ENCODE measurements at places on chromosomes 3 and 15.

DNA sequence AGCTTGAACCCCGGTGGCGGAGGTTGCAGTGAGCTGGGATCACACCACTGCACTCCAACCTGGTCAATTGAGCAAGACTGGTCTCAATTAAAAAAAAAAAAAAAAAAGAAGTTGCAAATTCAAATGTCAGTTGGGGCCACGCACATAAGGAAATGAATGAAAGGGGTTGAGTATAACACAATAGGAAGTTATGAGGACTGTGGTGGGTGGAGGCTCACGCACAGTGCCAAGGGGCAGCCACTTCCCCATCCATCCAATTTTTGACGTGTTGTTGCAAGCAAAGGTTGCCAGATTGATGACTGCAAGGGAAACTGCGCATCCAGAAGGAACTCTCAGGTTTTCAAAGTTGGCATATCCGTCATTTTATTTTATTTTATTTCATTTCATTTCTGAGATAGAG is 532.2 kb downstream of the NTRK3 start:
- no peak for DNase-seq

DNA sequence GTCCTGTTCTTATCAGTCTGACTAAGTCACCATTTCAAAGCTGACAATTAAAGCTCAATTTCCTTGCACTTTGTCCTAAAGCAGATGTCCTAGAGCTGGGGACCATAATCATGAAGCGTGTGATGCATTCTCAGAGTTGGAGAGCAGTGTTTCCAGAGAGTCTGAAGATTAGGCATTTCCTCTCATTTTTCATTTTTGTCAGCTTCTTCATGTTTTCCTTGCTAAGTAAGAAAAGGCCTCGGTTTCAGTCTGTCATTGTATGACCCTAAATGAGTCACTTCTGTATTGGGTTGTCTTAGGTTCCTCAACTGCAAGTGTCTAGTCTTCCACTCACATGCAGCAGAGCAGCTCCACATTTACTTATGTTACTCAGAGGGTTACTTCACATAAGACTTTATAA is 257.2 kb upstream of the TPRG1 start:
- no peak for DNase-seq

DNA sequence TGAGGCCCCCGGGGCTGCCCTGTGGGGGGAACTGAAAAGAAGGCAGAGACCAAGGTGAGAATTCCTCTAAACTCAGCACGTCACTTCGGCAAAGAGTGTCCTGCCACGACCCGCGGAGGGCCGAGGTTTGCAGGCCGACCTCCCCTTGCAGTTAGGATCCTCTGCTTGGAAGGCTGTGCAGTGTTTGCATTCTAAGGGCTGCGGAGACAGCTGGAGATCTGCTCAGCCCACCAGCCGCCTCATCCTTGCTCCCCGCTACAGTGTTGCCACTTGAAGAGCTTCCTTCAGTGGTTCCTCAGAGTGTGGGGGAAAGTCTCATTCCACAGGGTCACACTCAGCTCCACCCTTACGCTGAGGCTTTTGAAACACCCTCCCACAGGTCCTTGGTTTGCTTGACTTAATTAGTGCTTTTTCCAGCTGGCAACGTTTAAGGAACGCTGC is 10.8 kb downstream of the SLC51A start:
- DNase-seq = no peak

GRCh38 chr3:166560253-166560652 is 723.0 kb upstream of the BCHE start:
- DNase-seq = no peak

- no peak for DNase-seq
Measured at GRCh38 chr15:39487458-39487735, 93.5 kb upstream of the THBS1 start.

GRCh38 chr3:126316031-126316461 is 41.2 kb downstream of the KLF15 start:
- no peak for DNase-seq

GRCh38 chr15:86876387-86876944 is 796.8 kb downstream of the AGBL1 start:
- no peak for DNase-seq

- no peak for DNase-seq
Measured at GRCh38 chr3:115204475-115204874, 57.4 kb upstream of the ZBTB20 start.

DNA sequence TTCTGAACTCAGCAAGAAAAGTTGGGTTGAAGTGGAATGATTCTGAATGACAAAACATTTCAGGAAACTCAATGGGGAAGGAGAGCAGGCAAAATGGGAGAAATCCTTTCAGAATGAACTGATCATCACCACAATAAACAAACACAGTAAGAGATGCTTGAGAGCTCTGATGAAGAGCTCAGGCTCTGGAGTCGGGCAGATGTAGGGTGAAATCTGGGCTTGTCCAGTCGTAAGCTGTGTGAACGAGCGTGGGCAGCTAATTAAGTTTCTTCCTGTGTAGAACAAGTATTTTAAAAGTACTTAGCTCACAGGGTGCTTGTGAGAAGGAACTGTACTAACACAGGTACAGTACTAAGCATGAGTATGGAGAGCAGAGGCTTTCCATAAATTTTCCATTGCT is 406.2 kb downstream of the FOXP1 start:
- no peak for DNase-seq

DNA sequence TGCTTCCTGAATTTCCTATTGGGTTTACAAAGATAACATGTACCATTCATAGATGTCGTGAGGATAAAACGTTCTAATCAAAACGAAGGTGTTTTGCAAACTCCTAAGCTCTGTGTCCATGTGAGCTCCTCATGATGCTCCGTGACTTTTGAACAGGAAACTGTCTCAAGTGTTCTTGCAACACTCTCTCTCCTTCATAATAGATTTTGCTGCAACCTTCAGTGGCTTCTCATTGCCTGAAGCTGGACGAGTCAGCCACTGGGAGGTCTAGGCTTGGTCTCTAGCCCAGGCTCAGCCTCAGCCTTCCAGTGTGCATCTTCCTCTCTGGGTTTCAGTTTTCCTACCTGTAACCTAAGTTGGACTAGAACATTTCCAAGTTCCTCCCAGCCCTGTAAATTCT is 18.7 kb upstream of the BCL2A1 start:
- no peak for DNase-seq

DNA sequence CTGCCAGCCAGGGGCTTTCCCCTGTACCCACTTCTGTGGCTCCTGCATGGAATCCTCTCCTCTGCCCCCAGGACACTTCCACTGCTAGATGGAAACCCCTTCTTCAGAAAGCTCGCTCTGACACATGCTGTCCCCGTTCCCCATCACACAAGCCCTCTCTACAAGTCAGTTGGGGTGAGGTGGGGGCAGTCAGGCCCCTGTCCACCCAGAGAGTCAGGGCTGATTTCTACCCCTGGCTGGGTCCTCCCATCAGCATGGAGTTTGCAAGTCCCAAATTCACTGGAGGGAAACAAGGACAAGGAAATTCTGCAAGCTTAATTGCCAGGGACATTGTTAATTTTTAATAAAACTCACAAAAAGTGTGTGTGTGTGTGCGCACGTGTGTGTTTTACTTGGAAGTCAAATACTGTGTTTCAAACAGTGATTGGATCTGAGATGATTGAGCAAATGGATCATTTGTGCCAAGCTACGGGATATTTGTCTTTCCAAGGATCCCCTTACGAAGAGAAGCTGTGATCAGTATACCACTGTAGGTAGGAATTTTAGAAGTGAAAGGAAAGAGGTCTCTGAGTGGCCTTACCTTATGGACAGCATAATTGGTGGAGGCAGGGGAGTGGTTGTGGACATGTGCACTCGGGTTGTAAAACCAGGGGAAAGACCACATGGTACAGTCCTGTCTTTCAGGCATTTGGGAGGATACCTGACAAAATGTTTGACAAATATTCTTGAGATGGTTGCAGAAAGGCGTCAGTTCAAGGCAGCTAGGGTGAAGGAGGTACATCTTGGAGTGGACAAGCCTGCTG is 1.5 kb upstream of the AMOTL2 start:
- no peak for DNase-seq

DNA sequence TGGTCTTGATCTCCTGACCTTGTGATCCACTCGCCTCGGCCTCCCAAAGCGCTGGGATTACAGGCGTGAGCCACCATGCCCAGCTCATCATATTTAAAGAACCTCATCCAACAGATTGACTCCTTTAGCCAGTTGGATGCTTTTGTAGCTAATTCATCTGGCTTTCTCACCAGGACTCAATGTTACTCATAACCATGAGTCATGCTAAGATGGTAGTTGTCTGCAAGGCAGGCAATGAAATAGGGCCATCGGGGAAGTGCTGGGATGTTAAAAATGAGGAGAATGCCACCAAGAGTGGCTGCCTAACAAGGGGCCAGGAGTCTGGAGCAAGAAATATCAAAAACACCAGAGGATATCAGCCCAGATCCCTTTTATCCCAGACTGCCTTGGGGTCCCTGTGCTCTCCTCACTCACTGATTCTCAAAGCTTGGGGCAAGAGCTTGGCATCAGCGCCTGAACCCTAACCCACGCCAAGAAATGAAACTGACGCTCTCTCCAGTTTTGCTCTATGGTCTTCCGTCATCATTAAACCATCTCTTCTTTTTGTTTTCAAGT is 7.4 kb upstream of the PCOLCE2 start:
- DNase-seq = no peak

GRCh38 chr3:79361748-79362378 is 405.9 kb downstream of the ROBO1 start:
- no peak for DNase-seq

GRCh38 chr3:44108481-44108880 is 133.2 kb upstream of the TOPAZ1 start:
- no peak for DNase-seq

- no peak for DNase-seq
Measured at GRCh38 chr3:115855911-115856310, 232.6 kb downstream of the GAP43 start.
